ENCODE measurements at places on chromosomes 3 and 15. TPM values are rescaled to one million over a fixed set of nuclear protein-coding genes. Genes with fewer than 3 reads are reported as not detected.

SPESP1 gene
- not detected for total RNA-seq

STARD9 gene
- 1.4 TPM for total RNA-seq

NANOGP8 gene
- not detected for total RNA-seq

HHATL gene
- total RNA-seq = not detected

SMAD3 gene
- 7.2 TPM for total RNA-seq

RHCG gene
- total RNA-seq = not detected

CHL1 gene
- not detected for total RNA-seq

IGDCC3 gene
- total RNA-seq = 0.10 TPM

NAALADL2 gene
- 1.5 TPM for total RNA-seq

WDR49 gene
- 0.17 TPM for total RNA-seq

CPA3 gene
- total RNA-seq = not detected

PLS1 gene
- 6.6 TPM for total RNA-seq

KNG1 gene
- not detected for total RNA-seq

CBLB gene
- total RNA-seq = 36.6 TPM

COMMD4 gene
- 145 TPM for total RNA-seq

SPATA12 gene
- 1.9 TPM for total RNA-seq

EEF1AKMT4 gene
- 7.8 TPM for total RNA-seq

RASGRF1 gene
- 2.1 TPM for total RNA-seq

LTF gene
- not detected for total RNA-seq

CTXN2 gene
- total RNA-seq = 0.05 TPM

INTS14 gene
- total RNA-seq = 46.7 TPM

ETFA gene
- 223 TPM for total RNA-seq

GP9 gene
- total RNA-seq = not detected

LPP gene
- total RNA-seq = 16.4 TPM

MAP2K5 gene
- total RNA-seq = 5.7 TPM

PCSK6 gene
- total RNA-seq = 5.5 TPM

FBXL22 gene
- not detected for total RNA-seq

WHAMM gene
- 6.3 TPM for total RNA-seq

HYAL1 gene
- total RNA-seq = 0.72 TPM

FILIP1L gene
- total RNA-seq = 29.0 TPM

AHSG gene
- not detected for total RNA-seq
